ENCODE measurements at places on chromosomes 3 and 15. TPM values are rescaled to one million over a fixed set of nuclear protein-coding genes. Genes with fewer than 3 reads are reported as not detected.

- no peak for DNase-seq
These were observed 335.1 kb downstream of the EFHB start for GRCh38 chr3:19598870-19599269.

- DNase-seq = no peak
These were observed 4.7 kb downstream of the CCR8 start for GRCh38 chr3:39334205-39334604.

- no peak for DNase-seq
These were observed 13.1 kb downstream of the DET1 start for GRCh38 chr15:88533376-88533775.

ANP32A gene
- 84.3 TPM for total RNA-seq

- no peak for DNase-seq
These were observed 79.4 kb upstream of the FAM98B start for GRCh38 chr15:38374556-38374955.

GRCh38 chr15:47003568-47003967 is 713.7 kb upstream of the SEMA6D start:
- no peak for DNase-seq

GRCh38 chr15:49135342-49135857 is 20.0 kb downstream of the COPS2 start:
- no peak for DNase-seq

GATM gene
- total RNA-seq = 34.9 TPM

- DNase-seq = no peak
These were observed 24.0 kb downstream of the GLDN start for GRCh38 chr15:51365417-51365816.

DNA sequence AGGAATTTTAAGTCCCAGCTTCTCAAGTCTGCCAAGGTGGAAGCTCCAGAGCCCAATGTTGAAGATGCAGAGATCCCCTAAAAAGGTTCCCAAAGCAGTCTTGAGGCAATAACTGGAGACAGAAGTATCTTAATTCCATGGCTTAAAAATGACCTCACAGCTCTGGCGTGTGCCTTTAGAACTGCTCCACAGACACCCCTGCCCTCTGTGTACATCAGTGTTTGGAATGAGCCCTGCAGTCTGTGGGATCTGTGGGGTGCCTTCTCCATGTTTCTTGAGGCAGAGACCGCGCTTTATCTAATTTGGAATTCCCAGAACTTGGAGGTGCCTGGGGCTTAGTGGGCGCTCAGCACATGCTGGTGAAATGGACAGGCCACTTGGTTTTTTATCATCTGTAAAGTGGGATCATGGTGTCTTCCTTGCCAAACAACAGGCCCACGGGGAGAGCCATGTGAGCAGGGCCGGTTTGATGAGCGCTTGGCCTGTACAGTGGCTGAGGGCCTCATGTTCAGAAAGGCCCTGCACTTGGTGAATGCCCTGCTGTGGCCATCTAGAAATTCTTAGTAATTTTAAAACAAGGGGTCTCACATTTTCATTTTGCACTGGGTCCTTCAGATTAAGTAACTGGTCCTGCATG is 7.1 kb downstream of the ITGA11 start:
- DNase-seq = no peak

GRCh38 chr3:50268703-50269451 is at the start of gene SEMA3B:
Gene SEMA3B (plus strand): TSS chr3:50269147. CDS start chr3:50269241, 94 bp downstream.
- peak; percentile 97 for DNase-seq

DNA sequence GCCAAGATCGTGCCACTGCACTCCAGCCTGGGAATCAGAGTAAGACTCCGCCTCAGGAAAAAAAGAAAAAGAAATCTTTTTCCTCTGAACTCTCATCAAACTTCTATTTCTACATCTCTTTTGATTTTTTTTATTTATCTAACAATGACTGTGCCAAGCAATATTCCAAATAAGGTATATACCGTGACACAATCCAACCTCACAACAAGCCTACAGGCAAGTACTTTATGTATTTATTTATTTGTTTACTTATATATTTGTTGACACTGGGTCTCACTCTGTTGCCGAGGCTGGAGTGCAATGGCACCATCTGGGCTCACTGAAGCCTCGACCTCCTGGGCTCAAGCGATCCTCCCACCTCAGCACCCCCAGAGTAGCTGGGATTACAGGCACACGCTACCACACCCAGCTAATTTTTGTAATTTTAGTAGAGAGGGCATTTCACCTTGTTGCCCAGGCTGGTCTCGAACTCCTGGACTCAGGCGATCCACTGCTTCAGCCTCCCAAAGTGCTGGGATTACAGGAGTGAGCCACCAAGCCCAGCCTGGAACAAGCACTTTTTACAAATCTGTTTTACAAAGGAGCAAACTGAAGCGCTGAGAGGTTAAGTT is 94.9 kb upstream of the CHD2 start:
- no peak for DNase-seq

GRCh38 chr3:14785207-14786155 is 33.3 kb upstream of the FGD5 start:
- DNase-seq = no peak

- no peak for DNase-seq
These were observed 19.9 kb downstream of the CLDN1 start for GRCh38 chr3:190302212-190302867.

SLC15A2 gene
- 2.4 TPM for total RNA-seq

CCR9 gene
- not detected for total RNA-seq

CATSPER2 gene
- 2.9 TPM for total RNA-seq

PARP9 gene
- 65.9 TPM for total RNA-seq

DNA sequence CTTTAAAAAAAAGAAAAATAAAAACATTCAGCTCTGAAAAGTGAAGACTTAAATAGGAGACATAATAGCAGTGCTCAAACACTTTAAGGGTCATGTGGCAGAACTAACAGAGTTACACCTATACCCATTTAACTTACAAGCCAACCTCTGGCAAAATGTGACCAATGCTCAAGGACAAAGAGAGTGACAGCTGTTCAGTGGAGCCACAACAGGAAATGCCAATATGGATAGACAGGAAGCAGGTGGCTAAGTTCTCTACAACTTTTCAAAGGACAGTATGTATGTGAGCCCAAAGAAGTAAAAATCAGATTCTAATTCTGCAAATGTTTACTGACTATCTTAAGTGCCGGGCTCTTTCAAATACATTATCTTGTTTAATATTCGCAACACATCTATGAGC is 3.4 kb downstream of the TMCC1 start:
- no peak for DNase-seq

SHF gene
- total RNA-seq = 3.2 TPM

DNA sequence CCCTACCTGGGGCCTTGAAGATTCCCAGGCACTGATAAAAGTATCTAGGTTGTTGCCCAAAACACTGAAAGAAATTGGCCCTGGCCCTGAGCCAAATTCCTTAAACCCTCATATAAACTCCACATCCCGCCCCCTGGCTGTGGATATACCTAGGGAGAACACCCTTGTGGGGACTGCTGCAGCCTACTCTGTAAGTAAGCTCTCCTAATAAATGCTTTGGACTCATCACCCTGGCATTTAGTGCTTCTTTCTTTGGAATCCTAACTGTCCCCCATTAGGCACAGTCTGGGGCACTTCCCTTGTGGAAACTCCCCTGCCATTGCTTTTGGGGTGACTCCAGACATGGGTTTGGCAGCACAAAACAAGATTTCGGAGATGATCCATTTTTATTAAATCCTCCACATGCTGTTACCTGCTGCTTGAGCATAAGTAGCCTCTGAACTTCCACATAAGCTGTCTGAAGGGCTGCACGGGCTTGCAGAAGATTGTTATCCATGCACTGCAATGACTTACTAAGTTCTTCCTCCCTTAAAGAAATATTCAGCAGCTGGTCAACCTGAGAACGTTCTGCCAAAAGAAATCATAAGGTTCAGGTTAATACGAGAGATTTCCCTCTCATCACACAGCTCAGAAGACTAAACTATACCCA is 46.4 kb downstream of the ZNF106 start:
- no peak for DNase-seq

LMAN1L gene
- total RNA-seq = 6.2 TPM

GRCh38 chr3:148750296-148750695 is 52.6 kb downstream of the AGTR1 start:
- DNase-seq = no peak

- DNase-seq = no peak
These were observed 11.7 kb upstream of the UTS2B start for GRCh38 chr3:191342006-191342405.

DNA sequence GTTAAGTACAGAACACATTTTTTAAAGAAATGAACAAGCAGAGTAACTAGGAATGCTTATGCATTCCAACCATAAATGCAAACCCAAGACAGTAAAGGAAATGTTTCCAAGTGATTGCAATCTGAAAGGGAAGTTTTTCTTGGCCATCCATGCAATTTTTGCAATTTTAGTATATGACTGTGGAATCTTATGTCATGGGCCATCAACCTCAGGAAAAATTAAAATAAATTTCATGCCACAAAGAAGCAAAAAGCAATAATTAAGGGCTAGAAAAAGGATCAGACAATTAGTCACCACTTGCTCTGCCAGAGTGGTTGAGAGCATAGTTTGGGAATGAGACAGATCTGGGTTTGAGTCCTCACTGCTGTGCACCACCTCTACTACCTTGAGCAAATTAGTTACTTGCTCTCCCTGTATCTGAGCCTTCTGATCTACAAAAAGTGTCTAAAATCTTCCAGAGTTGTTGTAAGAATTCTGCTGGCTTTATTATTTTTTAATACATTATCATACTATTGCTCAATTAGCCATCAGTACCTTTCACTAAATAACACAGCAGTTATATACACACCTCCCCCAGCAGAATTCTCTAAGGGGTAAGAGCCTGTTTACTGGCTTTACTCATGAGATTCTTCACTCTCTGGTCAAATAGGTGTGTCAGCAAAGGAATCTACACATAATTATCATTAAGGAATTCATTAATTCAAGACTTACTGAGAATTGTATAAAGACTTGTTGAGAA is 49.7 kb upstream of the FBN1 start:
- DNase-seq = no peak

DNA sequence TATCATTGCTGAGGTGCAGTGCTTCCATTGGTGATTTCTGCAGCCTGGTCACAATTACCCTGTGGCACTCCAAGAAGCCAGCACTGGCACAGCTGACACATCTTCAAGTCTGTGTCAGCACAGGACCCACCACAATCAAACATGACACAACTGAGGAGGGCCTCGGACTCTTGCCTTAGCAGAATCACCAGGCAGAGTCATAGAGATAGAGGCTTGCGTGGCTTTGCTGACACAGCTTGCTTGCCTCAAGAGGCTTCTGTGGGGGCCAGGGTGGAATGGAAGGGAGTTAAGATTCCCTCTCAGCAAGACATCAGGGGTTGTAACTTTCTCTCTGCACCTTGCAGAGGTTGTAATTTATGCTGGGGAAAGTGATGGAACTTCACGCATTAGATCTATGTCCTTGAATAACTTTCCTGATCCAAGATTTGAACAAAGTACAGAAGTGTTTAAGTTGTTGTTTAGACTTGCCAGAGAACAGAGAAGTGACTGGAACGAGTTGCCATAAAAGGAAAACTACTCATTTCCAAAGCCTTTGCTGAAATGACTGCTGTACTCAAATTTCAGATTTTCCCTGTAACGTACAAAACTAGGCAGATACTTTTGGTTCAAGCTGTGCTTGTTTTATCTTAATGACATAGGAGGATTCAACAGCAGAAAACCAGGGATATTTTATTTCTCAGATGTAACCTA is 170.7 kb downstream of the DIPK2A start:
- no peak for DNase-seq

ADAMTS17 gene
- 0.55 TPM for total RNA-seq

TMEM45A gene
- total RNA-seq = 29.1 TPM

- DNase-seq = no peak
These were observed 40.3 kb downstream of the KCNAB1 start for GRCh38 chr3:156160647-156161046.

SNX33 gene
- total RNA-seq = 26.6 TPM

THBS1 gene
- 506 TPM for total RNA-seq

SLC22A13 gene
- total RNA-seq = not detected

DNA sequence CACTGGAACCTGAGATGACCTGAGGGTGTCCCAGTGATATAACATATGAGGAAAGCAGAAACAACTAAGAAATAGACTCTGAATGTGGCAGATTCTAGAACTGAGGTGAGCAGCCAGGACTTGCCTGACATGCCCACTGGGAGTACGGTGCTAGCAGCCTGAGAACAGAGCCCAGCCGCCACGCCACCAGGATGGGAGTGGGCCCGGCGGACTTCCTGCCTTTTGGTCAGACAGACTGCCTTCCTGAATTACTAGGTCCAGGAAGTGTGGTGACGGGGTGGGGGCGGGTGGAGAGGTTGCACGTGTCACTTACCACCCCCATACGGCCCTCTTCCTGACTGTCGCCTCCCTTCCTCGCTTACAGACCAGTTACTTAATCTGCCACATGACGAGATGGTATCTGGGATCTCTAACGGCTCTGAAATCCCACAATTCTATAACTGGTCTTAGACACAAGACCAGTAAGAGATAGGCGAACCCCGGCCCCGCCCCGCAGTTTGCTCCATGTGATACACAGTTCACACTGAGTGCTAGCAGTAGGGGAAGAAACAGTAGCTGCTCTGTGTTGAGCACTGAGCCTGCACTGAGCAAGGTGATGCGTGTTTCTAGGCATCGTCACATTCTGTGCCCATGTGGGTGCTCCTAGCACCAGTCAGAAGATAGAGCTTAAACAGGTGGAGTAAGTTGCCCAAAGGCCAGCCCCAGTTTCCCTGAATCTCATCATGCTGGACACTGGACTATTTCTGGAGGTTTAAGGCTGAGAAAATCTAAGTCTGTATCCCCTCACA is 95.7 kb downstream of the CPN2 start:
- peak; percentile 56 for DNase-seq

GRCh38 chr15:91075739-91076138 is 24.3 kb upstream of the SV2B start:
- no peak for DNase-seq

- no peak for DNase-seq
These were observed 182.2 kb downstream of the OSBPL10 start for GRCh38 chr3:31798840-31799239.

DNA sequence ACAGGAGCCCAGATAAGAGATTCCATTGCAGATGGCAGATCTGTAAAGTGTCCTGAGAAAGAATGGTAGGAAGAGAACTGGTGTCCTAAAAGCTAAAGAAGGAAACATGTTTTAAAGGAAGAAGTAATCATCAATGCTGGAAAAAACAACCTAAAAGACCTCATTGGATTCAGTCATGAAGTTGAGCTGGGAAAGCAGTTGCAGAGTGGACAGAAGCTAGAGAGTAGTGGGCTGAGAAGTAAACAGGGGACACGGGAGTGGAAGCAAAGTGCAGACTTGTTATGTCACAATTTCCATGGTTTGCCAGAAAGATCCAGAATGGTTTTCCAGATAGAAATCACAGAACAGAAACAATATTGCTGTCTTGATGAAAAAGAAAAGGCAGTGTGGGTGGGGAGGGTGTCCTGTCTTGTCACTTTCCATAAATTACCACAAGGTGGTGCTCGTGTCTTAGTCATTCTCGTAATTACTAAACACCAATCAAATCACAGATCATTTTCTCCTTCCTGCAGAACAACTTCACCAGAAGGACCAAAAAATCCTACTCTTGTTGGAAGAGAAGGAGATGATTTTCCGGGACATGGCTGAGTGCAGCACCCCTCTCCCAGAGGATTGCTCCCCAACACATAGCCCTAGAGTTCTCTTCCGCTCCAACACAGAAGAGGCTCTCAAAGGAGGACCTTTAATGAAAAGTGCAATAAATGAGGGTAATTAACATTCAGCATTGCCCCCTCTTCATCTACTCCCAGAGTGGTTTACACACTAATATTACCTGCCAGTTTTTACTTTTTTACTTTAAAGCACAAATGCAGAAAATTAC is 64.5 kb downstream of the KLHL25 start:
- no peak for DNase-seq

GRCh38 chr3:186220365-186220764 is 111.5 kb upstream of the ETV5 start:
- DNase-seq = peak; percentile 62

Data from adrenal gland (tissue), 19 donors.